Left kidney (tissue), 8 donors: ENCODE measurements at places on chromosomes 16 and 17.

DNA sequence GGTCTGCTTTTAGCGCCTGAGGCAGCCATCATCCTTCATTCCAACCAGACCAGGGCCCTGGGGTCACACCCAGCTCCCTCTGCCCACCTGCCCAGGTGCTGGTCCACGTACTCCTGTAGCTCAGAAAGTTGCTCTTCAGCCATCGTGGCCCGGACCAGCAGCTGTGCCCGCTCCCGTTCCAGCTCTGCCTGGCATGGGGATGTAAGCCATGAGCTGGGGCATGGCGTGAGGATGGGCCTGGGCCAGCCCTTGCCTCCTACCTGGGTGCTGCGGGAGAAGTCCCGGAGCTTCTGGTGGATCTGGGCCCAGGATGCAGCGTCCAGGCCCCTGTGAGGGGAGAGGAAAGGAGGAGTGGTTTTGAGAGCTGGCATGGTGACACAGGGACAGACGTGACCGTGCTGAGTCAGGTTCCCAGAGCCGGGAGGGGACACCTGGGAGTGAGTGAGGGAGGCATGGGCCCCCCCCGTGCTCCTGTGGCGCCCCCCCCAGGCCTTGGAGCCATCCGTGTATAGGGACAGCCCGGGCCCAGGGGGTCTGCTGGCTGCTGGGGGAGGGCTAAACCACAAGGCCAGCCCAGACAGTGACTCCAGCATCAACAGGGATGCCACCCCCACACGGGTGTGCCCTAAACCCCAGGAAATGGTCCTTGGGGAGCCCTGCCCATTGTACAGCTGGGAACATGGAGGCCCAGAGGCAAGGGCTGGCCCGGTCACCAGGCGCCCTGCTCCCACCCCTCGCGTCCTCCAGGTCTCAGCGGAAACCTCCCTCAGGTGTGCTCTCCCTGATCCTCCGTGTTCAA is 2.1 kb downstream of the ANTKMT start:
- no peak for DNase-seq

GRCh38 chr17:13833921-13834320 is 232.2 kb upstream of the HS3ST3A1 start:
- DNase-seq: no peak

DNA sequence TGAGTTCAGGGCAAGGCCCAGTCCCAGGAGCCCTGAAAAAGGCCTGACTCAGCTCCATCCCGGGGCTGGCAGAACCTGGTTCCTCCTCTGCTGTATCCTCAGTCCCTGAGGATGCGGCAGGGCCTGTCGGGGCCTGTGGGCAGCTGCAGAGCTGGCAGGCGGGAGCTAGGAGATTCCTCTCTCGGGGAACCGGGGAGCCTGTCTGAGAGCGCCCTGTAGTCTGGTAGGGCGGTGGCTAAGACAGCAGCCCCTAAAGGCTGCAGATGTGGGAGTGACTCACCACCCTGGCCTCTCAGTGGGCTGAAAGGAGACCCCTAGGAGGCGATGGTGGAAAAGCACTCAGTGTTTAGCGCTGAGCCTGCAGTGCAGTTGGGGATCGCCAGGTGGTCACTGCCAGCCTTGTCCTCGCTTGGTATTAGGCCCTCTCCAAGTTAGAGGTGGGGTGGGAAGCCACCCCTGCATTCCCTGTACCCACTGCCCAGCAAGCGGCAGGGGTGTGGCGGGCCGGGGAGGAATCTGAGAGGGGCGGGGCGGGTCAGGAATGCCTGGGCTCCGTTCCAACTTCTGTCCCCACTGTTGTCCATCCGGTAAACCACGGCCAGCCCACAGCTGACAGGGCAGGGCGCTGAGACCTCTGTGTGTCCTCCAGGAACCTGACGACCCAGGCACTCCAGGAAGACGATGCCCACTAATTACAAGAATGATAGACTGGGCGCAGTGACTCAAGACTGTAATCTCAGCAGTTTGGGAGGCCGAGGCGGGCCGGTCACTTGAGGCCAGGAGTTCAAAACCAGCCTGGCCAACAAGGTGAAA is 29.5 kb upstream of the CDH1 start:
- DNase-seq: no peak

GRCh38 chr17:30520882-30521281 is 43.7 kb downstream of the GOSR1 start:
- no peak for DNase-seq

GRCh38 chr17:82929676-82930042 is 89.8 kb upstream of the ZNF750 start:
- DNase-seq: no peak

DNA sequence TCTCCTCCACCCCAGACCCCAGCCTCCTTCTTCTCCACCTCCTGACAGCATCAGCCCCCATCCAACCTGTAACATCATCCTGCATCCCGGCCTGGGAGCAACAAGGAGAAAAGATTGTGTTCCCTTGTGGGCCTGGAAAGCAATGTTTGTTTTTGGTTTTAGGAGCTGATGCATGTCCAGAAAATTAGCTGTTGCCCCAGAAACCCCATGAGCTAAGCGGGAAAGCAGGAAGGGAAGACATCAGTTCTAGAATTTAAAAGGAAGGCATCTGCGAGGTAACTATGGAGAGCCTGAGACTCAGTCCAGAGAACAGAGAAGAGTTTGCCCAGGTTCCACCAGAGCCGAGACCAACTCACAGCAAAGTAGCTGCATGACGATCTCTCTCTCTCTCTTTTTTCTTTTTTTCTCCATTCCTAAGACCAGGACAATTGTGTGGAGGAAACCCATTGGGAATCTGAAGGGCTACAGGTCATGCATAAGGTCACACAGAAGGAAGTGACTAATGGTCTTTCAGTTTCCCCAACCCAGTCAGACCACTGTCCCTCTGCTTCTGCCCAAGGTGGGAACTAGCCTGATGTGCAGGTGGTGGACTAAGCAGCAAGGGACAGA is 124.4 kb downstream of the SLC39A11 start:
- no peak for DNase-seq

- no peak for DNase-seq
These were observed 69.6 kb upstream of the RCVRN start for GRCh38 chr17:9974448-9975381.

DNA sequence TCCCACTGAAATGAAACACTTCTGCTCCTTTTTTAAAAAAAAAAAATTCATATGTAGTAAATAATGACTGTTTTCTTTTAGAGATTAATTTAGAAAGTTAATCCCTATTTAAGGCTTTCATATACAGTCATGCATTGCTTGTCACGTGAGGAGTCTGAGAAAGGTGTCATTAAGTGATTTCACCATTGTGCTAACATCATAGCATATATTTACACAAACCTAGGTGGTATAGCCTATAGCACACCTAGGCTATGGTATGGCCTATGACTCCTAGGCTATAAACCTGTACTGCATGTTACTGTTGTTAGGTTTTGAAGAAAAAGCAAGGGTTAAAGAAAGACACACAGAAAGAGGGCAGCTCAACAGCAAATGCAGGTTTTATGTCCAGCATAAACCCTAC is 13.7 kb downstream of the PPY start:
- DNase-seq: no peak

- no peak for DNase-seq
These were observed 24.0 kb downstream of the MEOX1 start for GRCh38 chr17:43637563-43638323.
